Hematopoietic multipotent progenitor cell treated with erythropoietin and hydrocortisone succinate and interleukin-3 and kit ligand, for 15 days (in vitro differentiated cells): ENCODE measurements at places on chromosomes 7 and 10.

GRCh38 chr7:3272691-3273141, 28.3 kb upstream of the SDK1 start:
- DNase-seq: no peak

DNA sequence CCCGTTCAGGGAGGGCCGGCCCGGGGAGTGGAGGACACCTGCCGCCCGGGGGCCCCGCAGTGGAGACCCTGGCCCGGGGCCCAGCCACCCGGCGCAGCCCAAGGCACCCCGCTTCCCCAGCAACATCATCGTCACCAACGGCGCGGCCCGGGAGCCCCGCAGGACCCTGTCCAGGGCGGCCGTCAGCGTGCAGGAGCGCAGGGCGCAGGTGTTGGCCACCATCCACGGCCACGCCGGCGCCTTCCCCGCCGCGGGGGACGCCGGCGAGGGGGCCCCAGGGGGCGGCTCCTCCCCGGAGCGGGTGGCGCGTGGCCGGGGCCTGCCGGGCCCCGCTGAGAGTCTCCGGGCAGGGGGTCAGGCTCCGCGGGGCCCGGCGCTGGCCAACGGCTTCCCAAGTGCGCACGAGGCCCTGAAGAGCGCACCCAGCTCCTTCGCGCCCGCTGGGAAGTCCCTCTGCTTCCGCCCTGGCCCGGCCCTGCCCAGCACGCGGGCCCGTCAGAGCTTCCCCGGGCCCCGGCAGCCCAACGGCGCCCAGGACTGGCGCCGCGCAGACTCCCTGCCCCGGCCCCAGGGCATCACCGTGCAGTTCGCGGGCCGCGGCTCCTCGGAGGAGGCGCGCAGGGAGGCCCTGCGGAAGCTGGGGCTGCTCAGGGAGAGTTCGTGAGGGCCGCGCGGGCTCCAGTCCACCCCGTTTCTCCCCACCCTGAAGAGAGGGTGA, 46.7 kb downstream of the PROSER2 start:
- no peak for DNase-seq

DNA sequence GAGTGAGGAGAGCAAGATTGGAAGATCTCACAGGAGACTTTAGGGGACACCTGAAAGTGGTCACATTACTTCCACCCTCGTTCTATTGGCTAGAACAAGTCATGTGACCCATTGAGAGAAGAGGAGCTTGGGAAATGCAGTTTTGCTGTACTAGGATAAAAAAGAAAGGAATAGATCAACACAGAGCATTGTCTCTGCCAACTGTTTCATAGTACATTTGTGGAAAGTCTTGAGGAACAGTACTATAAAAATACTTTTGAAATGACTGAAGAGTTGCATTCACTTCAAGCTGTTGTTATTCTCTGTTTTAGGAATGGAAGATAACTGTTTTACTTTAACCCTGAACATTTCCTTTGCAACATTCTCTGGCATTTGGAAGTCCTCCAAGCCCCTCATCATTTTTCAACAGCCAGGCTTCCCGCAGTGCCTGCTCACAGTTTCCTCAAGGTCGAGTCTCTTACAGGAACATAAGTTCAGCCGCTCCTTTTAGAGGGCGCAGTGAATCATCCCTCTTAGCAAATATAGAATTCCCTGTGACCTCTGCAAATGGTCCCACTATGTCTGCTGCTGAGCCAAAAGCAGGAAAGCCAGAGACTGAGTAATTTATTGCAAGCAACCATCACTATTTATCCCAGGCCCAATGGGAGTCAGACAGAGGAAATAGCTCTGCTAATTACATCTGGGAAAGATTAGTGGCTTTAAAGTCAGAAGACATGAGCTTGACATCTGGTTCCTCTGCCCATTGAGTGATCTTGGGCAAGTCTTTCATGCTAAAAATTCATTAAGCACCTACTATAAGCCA, 40.7 kb downstream of the MRPL32 start:
- DNase-seq: no peak

DNA sequence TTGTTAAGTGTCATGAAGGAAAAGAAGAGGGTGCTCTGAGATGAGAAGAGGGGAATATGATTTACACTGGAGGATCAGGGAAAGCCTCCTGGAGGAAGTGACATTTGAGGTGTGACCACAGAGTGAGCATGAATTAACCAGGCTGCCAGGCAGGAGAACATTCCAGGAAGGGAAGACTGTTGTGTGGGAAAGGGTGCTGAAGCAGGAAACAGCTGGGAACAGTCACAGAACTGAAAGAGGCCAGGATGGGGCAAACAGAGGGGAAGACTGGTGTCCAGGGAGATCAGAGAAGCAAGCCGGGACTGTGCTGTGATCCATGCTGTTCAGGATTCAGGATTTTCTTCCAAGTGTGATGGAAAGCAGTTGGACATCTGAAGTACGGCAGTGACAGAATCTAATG, 14.9 kb downstream of the HIPK2 start:
- no peak for DNase-seq

DNA sequence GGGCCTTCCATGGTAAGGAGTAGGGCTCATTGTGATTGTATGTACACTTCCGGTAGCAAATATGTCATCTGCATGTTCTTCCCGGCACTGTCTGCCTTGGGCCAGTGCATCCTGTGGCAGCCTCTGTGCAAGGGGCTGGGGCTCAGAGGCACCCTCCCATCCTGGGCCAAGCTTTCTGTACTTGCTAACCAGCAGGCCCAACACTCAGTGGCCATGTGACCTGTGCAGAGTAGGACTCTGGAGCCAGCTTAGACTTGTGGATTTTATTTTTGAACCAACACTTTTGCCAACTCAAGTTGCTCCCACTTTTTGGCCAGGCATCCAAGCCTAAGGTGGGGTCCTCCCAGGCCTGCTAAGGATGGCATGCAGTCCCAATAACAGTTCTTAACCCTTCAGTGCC, 25.0 kb downstream of the LDB3 start:
- no peak for DNase-seq

DNA sequence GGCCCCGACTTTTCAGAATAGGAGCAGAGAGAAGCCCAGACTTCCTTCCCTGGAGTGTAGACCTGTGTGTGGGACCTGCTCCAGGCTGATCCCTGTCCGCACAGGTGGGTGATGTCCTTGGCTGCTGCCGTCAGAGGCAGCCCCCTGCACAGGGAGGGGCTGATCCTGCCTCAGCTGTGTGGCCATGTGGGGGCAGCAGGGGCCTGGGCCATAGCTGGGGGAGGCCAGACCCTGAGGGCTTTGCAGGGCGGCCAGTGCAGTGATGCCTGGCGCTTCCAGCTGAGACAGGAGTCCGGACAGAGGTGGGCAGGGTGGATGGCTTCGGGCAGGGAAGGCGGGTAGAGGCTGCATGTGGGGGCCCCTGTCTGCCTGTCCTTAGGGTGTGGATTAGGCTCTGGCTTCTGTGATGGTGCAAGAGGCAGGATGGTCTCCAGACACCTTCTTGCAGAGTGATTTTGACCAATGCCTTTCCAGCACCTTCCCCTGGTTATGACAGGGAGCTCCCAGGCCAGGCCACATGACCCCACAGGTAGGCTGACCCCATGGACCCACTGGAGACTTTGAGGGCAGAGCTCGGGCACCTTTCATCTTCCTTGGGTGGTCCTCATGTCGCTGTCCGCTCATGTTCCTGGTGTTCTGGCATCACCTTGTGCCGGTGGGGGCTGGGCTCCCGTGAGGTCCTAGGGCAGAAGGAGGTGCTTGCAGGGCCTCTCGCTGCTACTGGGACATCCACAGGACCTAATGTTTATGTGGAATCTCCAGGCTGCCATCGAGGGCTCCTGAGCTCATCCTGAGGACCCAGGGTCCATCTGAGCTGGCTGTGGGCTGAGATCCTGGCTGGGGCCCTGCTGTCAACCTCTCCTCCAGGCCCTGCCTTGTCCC, 141.5 kb downstream of the ADCY1 start:
- DNase-seq: no peak

GRCh38 chr7:26090927-26091519, 61.0 kb upstream of the NFE2L3 start:
- DNase-seq: peak; percentile 40

GRCh38 chr7:19869979-19870378, 96.6 kb upstream of the TMEM196 start:
- no peak for DNase-seq

DNA sequence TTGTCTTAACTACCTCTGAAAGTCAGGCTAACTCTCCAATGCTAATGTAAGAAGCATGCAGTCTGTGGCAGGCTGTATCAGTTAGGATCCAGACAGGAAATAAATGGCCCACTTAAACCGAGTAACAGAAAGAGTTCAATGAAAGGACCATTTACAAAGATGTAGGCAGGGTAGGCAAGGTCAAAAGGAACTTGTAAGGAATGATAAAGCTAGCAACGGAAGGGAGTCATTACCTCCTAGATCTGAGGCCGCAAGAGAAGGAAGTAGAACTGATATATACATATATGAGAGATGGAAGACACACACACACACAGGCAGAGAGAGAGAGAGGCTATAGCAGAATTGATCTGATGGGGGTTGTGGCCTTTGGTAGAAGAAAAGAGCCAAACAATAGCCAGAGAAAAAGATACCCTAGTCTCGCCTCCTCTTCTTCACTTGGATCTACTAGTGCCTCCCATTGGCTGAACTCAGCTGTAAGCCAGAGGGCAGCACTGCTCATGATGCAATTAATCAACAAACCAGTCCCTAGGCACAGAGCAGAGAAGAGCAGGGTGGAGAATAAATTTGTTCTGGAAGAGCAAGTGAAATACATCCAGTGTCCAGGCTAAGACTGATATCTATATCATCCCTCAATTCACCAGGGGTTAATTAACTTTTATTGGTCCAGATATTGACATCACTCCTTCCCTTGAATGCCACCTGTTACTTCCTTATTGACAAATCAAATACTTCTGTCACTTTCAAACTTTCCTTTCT, 91.2 kb downstream of the LSMEM1 start:
- no peak for DNase-seq

DNA sequence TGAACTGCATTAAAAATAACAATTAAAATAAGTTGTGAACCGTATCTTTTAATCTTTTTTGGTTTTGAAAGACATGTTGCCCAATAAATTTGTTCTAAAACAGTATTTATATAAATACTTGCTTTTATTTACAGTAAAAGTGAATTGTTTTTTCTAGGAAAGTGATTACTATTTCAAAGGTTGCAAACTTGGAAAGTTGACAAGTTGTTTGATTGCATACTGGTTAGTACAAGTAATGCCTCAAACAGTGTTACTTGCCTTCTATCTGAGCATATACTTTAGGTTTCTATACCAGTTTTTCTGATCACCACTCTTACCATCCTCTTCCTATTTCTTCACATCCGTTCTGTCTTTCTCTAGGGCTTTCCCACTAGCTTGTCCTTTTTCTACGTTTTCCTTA, 212.6 kb downstream of the FOXP2 start:
- DNase-seq: no peak

DNA sequence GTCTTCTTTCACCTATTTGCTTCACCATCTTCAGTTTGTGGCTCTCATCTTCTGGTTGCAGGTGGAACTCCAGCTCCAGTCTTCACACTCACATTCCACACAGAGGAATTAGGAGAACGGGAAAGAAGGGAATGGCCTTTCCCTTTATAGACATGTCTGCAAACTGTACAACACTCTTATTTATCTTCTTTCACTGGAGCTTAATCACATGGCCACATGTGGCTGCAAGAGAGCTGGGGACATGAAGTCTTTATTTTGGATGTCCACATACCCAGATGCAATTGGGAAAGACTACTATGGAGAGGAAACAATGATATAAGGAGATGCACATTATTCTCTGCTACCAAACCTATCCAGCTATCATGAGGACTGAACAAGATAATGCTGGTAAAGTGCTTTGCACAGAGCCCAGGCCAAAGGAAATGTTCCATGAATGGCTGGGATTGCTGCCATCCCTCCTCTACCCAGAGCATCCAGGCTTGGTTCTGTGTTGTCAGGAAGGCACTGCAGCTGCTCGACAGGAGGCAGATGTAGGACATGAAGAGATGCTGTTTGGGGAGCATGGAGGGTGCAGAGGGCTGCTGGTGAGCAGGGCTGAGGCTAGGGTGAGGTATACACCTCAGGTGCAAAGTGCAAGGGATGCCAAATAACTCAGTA, 183.8 kb upstream of the TBX20 start:
- DNase-seq: no peak

- no peak for DNase-seq
Measured at GRCh38 chr7:155327590-155328320, 30.1 kb downstream of the INSIG1 start.

DNA sequence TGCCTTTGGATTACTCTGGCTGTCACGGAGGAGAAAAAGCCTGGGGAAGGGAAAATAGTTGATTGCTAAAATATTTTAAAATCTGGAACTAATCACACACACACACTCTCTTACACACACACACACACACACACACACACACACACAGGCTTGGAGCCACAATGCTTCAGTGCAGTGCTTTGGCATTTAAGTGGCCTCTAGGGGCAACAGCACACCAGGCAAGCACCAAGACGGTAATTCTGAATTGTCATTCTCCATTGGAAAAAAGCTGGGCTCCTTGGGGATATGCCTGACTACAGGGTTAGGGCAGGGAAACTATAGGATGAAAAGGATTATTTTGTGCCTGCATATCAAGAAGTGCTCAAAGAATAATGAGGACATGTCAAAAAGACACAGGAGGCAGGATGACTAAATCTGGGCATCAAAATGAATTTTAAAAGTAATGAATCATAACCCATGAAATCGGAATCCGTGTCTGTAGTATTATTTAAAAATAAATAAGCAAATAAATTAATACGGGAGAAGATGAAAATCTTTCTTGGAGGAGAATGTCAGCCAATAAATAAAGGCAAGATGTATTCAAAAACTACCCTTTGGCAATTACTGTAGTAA, 30.4 kb upstream of the DDC start:
- DNase-seq: no peak

GRCh38 chr10:63376560-63377304, 89.0 kb downstream of the JMJD1C start:
- no peak for DNase-seq

- DNase-seq: no peak
Measured at GRCh38 chr7:149830997-149831740, 7.0 kb upstream of the ZNF862 start.

DNA sequence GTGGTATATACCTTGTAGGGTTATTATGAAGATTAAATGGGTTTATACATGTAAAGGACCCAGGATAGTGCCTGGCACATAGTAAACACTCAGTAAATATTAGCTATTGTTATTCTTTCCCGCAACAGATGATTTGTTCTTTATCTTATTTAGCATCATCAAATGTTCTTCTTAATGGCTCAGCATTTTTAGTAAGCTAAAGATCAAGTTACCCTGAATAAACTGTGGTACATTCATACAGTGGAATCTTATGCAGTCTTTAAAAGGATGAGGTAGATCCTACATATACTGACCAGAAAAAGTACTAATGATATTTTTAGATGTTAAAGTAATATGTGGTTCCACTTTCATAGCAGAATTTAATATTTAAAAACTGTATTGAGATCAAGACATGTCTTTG, 65.4 kb downstream of the ST7 start:
- no peak for DNase-seq

GRCh38 chr10:27660711-27661110, 84.9 kb downstream of the MKX start:
- no peak for DNase-seq
